Activated CD8-positive, alpha-beta memory T cell treated with anti-CD3 and anti-CD28 coated beads for 48 hours (primary cell): ENCODE measurements at places on chromosomes 4 and X.

- no peak for DNase-seq
Observed at GRCh38 chr4:46908148-46908547, 897 bp downstream of the COX7B2 start.

DNA sequence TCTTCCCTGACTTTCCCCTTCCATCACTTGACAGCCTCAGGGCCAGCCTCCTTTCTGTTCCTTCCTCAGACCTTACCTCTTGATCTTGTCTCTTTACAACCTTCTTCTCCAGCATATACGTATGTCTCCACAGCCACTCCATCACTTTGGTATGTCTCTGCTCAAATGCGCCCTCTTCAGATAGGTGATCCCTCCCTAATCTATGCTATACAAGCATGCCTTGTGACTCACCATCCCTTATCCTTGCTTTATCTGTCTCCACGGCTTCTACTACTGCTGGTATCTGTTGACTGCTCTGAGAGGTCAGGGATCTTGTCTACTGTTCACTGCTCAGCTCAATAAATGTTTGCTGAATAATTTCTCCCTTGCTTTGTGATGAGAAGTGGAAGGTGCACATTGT, 9.0 kb downstream of the ARAP2 start:
- no peak for DNase-seq

GRCh38 chrX:95101851-95102390, 1427.9 kb downstream of the FAM133A start:
- no peak for DNase-seq

- no peak for DNase-seq
Observed at GRCh38 chrX:19361701-19362100, 18.0 kb downstream of the PDHA1 start.

GRCh38 chr4:36917413-36917812, 327.1 kb upstream of the NWD2 start:
- no peak for DNase-seq

DNA sequence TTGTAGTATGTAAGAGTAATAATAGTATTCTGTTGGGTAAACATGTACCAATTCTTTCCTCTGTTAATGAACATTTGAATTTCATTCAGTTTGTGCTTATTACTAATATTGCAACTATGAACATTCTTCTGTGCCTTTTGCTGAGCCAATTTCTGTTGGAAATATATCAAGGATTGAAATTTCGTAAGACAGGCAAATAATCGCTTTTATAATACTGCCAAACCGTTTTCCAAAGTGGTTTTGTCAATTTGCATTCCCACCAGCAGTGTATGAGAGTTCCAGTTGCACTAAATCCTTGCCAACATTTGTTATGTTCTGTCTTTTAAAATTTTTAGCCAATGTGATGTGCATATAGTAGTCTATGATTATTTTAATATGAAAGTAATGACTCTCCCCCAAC, 38.6 kb downstream of the MAGEB17 start:
- DNase-seq: no peak

GRCh38 chrX:132954323-132954722, 4.1 kb downstream of the HS6ST2 start:
- DNase-seq: no peak
